SIG-M5 (cell line): ENCODE measurements at places on chromosomes 2 and 18.

DNA sequence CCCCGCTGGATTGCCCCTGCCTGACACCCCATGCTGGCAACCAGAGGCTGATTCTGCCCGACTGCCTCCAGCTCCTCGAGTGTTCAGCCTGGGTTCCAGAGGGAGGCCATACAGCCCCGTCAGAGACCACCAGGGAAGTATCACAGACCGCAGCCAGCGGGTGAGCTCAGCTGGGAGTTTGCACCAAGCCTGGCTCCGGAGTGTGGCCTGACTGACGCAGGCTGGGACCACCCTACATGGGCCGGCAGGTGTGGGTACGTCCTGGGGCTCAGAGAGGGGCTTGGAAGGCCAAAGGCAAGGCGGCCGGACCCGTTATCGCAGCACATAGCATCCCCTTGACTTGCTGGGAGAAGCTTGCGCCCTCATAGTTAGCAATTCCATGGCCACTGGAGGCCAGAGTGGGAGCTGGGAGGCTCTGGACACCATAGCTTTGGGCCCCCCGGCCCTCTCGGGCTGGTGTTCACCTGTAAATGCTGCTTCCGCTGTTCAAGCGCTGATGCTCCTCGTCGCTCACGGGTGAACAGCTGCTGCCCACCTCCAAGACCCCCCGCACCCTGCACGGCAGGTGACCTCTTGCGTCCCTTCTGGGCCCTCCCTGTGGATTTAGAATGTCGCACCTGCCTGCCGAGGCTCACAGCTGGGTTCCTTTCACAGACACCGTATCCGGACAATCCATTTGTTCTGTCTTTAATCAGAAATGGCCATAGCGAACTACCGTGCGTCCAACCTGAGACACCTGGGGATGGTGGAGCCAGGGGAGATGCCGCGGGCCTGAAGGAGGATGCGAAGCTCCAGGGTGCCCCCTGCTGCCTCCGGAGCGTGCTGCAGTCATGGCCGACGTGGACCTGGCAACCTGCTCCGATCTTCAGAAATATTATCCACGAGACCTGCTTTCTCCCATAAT lies 31.2 kb upstream of the SLC66A3 start:
- DNase-seq: no peak

DNA sequence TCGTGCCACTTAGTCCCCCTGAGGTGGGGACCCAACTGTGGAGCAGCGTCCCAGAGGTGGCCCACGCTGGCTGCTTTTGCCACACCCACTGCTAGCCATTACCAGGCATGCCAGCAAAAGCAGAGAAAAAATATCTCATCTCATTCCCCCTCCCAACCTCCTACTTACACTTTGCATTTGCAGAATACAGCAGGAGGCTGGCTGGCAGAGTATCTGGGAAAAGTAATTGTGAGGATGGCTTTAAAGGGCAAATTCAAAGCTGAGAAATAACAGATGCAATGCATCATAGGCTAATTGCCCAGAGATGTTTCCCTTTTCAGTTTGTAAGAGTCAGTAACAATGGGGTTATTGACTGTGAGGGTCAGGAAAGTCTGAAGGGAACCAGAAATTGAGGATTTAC lies 438.1 kb upstream of the DSEL start:
- DNase-seq: no peak

DNA sequence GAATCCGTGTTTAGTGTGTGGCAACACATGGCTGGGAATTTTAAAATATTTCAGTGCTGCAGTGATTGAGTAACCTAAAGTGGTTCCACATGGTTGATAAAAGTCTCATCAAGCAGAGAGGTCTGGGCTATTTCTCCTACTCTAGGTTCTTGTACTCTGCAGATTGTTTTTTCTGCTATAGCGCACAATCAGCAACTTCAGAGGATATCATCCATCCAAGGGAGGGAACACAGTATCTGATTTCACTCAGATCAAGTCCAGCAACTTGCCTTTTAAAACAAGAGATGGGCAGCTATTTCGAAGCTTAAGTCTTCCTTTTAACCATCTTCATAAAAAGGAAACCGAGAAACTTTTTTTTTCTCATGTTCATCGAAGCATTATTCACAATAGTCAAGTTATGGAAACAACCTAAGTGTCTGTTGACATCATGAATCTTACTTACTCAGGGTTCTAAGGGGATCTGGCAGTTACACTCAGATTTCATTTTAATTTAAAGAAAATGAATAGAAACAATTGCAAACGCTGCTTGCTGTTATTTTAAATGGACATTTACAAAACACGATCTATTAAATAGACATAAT lies 172.7 kb upstream of the TRIB2 start:
- DNase-seq: no peak

DNA sequence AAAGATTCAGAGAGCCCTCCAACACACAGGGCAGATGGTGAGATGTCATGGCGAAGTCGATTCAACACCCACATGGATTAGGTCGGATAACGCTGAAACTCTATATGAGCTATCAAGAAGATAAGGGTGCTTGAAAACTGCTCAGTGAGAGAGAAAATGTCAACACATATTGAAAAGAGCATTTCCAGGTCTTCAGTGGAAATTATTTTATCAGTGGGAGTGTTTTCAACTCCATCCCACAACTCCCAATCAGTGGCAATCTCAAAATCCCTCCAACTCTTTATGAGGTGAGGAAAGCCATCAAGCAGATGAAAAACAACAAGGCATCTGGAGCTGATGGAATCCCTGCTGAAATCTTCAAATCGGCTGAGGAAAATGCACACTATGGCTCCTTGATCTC lies 104.5 kb upstream of the KLHL14 start:
- DNase-seq: no peak

DNA sequence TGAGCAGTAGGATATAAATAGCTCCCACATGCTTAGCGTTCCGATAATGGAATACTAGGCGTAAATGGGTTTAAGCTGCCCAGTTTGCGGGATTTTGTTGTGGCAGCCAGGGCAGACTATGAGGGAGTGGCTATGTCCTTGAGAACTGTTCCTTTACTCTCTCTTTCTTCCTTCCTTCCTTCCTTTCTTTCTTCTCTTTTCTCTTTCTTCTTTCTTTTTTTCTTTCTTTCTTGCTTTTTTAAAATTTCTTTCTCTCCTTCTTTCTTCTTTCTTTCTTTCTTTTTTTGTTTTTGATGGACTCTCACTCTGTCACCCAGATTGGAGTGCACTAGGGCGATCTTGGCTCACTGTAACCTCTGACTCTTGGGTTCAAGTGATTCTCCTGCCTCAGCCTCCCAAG lies 9.1 kb upstream of the PRELID3A start:
- DNase-seq: no peak

DNA sequence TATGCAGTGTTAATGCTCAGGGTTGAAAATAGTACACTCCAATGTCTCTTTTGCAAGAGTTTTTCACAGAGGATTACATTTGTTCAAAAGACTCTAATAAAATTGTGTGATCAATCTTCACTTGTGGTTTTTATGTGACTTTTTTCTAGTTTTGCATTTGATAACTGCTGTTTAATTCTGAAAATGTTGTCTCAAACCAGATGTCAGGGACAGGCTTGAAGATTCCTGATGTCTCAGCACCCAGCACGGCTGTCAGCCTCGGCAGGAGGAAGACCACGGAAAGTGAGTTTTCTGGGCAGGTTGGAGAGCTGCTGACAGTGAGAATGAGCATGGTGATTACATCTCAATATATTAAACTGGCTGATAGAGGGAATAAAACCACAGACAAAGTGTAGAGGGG lies 9.1 kb downstream of the SOX11 start:
- no peak for DNase-seq

GRCh38 chr2:142112757-142113221 lies 18.0 kb downstream of the LRP1B start:
- no peak for DNase-seq

GRCh38 chr18:52582516-52582915 lies 242.5 kb downstream of the DCC start:
- DNase-seq: no peak

DNA sequence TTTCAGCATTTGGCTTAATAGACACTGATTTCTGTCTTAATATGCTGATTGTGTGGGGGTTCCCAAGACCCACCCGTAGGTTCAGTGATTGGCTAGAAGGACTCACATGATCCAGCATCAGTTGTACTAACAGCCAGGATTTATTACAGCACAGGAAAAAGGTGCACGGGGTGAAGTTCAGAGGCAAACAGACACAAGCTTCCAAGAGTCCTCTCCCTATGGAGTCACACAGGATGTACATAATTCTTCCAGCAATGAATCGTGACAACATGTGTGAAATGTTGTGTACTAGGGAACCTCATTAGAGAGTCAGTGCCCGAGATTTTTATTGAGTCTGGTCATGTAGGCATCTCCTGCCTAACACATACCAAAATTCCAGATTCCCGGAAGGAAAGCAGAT lies 52.8 kb downstream of the GALNT1 start:
- no peak for DNase-seq

GRCh38 chr2:47890711-47891368 lies 15.5 kb downstream of the FBXO11 start:
- no peak for DNase-seq

DNA sequence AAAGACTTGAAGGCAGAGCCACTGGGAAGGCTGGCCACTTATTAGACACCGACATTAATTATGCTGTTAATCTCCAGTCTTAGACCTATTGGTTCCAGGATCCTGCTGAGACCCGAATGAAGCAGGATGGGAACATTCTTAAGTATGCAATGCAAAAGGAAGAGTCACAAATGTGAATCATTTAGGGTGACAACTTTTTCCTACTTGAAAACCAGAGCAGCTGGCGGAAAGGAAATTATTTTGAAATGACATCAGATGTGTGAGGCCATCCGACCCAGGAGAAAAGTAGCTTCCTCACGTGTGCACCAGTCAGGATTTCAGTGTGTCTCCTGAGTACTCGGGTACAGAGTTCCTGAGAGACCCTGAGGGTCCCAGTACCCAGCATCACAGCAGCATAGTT lies 222.9 kb upstream of the NCKAP5 start:
- DNase-seq: no peak

DNA sequence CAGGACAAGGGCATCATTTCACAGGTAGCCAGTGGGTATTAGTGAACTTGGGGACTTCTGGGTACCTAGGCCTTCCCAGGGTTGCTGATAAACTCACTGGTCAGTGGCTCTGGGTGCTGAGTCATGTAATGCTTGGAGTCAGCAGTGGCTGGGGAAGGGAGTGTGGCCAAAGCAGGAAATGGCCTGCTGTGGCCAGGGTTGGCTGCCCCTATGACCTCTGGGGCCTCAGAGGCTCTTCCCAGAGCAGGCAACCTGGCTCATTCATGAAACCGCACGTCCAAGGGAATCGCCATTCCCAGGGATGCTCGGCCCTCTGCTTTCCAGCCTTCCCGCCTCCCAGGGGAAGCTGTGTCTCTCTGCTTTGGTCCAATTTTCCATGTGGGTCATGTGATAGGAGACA lies 294.9 kb downstream of the DYSF start:
- DNase-seq: no peak

DNA sequence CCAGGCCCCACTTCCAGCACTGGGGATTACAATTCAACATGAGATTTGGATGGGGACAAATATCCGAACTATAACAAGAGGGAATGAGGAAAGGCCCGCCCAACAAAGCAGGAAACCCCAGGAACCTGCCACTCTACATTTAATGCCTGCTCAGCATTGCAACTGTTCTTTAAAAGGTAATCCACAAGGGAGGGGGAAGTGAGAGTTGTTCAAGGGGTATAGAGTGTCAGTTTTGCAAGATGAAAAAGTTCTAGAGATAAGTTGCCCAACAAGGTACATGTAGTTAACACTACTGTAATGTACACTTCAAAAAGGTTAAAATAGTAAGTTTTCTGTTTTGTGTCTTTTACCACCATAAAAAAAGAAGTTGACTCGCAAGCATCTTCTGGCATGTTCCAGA lies 137.6 kb downstream of the MBD2 start:
- DNase-seq: no peak

DNA sequence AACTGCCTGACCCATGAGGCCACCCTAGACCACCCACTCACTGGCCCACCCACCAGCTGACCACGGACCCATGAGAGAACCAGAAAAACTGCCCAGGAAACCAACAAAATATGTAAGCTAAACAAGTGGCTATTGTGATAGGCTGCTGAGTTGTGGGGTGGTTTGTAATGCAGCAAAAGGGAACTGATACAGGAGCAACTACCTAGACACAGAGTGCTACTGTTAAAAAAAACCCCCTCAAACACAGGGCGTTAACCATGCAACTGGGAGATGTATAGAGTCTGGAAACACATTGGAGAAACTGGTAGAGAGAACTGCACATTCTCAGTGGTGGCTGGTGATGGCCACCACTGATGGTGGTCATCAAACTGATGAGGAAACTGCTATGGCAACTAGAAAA lies 206.3 kb upstream of the GYPC start:
- no peak for DNase-seq

GRCh38 chr2:143489145-143489544 lies 359.9 kb downstream of the ARHGAP15 start:
- no peak for DNase-seq

DNA sequence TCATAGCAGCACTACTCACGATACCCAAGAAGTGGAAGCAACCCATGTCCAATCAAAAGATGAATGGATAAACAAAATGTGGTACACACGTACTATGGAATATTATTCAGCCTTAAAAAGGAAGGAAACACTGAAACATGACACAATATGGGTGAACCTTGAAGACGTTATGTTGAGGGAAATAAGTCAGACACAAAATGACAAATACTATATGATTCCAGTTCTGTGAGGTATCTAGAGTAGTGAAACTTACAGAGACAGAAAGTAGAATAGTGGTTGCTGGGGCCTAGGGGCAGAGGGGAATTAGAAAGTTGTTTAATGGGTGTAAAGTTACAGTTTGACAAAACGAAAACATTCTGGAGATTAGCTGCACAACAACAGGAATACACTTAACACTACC lies 24.7 kb downstream of the TLK1 start:
- DNase-seq: no peak

GRCh38 chr2:124027182-124027581 lies 2.1 kb downstream of the CNTNAP5 start:
- no peak for DNase-seq

DNA sequence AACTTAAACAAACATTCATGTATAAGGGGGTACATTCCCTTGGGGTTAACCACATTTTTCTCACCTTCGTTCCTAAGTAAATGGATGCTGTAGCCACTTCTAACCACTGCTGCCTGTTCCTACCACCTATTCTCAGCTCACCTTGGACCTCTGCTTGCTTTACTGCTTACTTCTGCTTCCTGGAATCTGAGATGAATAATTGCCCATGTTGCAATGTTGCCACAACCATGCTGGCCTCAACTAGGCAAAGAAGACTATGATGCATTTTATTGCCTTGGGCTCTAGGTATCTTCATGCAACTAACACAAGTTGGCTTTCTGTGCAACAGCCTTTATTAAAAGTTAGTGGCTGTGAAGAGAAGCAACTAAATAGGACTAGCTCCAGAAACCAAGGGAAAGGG lies 106.3 kb upstream of the TCF4 start:
- DNase-seq: no peak

GRCh38 chr2:225889452-225889851 lies 489.9 kb downstream of the NYAP2 start:
- no peak for DNase-seq

- DNase-seq: no peak
Measured at GRCh38 chr2:168949324-168949723, 48.2 kb downstream of the G6PC2 start.

DNA sequence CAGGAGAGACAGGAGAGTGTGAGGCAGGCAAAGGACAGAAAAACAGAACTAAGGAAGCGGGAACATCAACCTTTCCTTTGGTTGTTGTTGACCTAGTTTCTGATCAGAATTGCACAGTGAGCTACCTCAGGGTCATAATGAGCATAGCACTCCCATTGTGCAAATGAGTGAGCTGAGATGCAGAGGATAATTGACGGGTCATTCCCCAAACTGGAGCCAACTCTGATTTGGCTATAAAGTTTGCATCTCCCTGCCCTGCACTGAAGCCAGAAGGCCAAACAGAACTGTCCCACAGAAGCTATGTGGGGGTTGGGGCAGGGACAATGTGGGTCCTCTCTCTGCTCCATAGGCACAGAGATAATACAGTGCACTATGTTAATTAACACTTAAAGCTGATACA lies 105.6 kb upstream of the KLHL14 start:
- no peak for DNase-seq
